Stimulated activated CD4-positive, alpha-beta T cell treated with anti-CD3 and anti-CD28 coated beads, Interleukin-1b, Interleukin-23, amount 100 ng/mL, for 48 hours (primary cell): ENCODE measurements at places on chromosomes 7 and 10.

- no peak for DNase-seq
These were observed 97.7 kb upstream of the RPA3 start for GRCh38 chr7:7816084-7816483.

GRCh38 chr7:33888166-33888565 is 17.2 kb upstream of the BMPER start:
- DNase-seq: no peak

DNA sequence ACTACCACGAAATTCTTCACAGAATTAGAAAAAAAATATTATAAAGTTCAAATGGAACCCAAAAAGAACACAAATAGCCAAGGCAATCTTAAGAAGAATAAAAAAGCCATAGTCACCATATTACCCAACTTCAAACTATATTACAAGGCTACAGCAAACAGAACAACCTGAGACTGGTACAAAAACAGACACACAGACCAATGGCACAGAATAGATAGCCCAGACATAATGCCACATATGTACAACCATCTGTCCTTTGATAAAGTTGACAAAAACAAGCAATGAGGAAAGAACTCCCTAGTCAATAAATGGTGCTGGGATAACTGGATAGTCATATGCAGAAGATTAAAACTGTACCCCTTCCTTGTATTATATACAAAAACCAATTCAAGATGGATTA is 808.5 kb upstream of the ZWINT start:
- no peak for DNase-seq

DNA sequence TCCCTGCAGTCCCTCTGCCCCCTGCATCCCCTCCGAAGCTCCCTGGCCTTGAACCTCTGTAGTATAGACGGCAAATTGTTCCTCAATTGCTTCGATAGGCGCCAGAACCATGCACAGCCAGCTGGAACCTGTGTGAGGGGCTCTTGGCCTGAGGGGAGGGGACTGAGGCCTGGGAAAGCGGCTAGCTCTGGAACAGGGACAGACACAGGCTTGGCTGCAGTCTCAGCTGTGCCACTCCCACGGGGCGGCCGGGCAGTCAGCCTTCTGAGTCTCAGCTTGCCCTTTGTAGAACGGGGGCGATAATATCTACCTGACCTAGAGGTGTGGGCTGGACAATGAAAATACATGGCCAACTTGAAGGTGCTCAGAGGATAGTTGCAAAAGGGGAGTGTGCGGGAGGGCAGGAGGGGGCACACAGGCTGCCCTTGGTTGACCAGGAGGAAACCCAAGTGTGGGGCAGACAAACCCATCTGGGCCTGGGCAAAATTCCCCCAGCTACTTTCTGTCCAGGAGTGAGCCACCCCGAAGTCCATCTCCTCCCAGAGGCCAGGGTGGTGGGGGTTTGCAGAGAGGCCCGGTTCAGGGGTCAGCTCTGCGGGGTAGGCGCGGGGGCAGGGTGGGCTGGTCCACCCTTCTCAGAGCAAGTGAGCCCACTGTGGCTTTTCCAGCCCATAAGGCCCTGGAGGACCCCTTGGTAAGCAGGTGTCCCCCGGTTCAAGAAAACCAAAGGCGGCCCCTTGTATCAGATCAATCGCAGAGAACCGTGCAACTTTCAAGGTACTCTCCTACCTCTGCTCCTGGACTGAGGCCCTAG is 4.6 kb downstream of the CRYGN start:
- no peak for DNase-seq

- DNase-seq: no peak
These were observed 4.6 kb upstream of the TMEM139 start for GRCh38 chr7:143280160-143280559.

DNA sequence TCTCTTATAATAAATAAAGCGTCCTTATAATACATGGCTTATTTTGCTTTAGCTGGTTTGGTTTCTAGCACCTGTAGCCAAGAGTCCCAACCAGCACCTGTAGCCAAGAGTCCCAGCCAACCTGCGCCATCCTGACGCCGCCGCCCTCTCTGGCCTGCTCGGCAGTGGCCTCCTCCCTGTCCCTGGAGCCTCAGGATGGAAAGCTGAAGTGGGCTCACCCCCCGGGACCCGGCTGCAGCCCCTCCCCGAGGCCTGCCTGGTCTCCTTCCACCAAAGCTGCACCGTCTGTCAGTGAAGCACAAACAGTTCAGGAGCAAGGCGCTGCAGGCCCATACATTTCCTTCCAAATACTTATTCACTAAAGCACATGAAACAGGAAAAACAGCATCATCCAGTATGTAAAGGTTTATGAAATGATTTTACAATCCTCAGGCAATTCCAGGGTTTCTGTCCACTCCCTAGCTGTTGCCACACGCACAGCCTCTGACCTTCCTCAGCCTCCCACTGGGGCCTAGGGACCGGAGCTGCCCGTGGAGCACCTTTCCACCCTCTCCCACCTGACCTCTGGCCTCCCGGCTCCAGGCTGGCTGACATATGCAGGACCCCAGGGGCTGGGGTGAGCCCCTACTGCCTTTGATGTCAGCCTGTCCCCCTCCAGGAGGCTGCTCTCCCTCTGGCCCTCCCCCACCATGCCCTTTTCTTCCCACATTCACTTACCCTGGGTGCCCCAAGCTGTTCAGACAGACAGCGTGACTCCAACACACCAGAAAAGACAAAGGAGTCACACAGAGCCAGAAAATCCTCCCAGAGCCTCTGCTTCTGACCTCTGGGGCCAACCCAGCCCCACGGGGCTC is 149.6 kb upstream of the PPP2R2D start:
- no peak for DNase-seq

- DNase-seq: no peak
These were observed 431.0 kb upstream of the MKI67 start for GRCh38 chr10:128557149-128557710.

DNA sequence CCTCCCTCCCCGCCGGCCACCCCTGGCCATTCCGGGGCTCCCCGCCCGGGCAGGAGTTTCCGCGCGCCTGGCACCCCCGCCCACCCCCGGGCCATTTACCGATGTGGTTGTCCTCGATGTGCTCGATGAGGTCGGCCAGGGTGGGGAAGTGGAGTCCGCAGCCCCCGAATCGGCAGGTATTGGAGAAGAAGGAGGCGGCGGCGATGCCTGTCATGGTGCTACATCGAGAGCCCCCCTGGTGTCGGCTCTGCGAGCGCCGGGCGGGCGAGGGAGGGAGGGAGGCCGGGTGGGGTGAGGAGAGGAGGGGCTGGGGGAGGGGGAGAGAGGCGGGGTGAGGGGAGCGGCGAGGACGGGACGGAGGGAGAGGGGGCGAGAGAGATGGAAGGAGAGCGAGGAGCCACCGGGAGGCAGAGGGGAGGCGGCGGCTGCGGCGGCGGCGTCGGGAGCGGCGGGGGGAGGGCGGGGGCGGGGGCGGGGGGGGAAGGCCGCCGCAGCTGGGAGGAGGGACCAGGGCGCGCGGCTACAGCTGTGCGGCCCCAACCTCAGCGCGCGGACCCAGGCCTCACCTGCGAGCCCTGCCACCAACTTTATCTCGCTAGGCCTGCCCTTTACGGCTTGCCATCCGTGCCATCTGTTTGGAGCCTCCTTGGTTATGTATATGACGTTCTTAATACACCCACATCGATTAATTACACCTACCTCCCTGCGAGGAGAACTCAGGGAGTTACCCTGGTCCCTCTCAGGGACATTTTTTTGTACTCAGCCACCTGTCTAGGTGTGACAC is at the start of gene JAZF1:
TSS of gene JAZF1 (minus strand) at position 432 of the 784 bp plus-strand sequence.
- DNase-seq: peak; percentile 30

- DNase-seq: no peak
These were observed 8.8 kb upstream of the GFRA1 start for GRCh38 chr10:116281775-116282174.

- no peak for DNase-seq
These were observed 17.1 kb upstream of the PTF1A start for GRCh38 chr10:23174977-23175512.

- DNase-seq: no peak
These were observed 86.7 kb downstream of the ZMIZ1 start for GRCh38 chr10:79155301-79156081.

GRCh38 chr7:18846765-18847215 is 270.6 kb downstream of the TWIST1 start:
- no peak for DNase-seq

- DNase-seq: no peak
These were observed 46.9 kb upstream of the MXI1 start for GRCh38 chr10:110160522-110160921.

- DNase-seq: no peak
These were observed 5.0 kb downstream of the TNS3 start for GRCh38 chr7:47576866-47577306.

DNA sequence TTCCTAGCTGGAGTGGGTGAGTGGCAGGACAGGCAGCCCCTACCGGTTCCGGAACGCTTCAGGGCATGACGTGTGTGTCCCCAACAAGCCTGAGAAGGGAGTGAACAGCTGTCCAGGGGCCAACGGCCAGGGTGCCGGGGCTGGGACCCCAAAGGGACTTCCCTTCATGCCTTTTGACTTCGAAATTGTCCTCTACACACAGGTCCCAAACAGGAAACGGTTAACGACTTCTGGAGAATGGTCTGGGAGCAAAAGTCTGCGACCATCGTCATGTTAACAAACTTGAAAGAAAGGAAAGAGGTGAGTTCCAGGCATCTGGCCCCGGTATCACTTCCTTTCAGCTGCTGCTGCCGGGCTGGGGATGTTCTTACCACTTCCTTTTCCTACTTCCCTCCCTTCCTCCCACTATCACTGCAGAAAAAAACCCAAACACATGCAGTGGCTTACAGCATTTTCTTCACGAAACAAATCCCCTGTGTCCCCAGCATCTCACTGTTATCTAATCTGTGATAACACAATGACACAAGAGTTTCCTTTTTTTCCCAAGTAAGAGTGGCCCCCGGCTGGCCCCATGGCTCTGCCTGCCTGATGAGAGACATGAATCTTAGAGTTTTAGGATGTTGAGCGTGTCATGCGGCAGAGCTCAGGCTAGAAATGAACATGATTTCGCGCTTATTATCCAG is 63.2 kb downstream of the MKI67 start:
- DNase-seq: peak; percentile 52

GRCh38 chr7:102469351-102469971 is 4.7 kb downstream of the LRWD1 start:
- DNase-seq: no peak

DNA sequence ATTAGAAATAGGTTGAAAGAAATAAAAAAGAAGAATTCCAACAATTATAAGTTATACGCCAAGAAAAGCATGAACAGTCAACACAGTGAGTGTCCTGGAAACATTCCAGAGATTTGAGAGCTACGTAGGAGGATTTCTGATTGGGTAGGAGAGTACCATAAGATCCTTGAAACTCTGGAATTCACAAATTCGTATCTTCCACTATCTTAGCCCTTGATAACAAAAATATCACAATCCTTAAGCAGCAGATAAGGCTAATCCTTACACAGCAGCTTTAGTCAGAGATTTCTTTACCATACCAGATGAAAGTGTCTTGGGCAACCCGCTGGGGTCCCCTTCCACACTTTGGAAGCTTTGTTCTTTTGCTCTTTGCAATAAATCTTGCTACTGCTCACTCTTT is 8.2 kb downstream of the TPK1 start:
- DNase-seq: no peak

DNA sequence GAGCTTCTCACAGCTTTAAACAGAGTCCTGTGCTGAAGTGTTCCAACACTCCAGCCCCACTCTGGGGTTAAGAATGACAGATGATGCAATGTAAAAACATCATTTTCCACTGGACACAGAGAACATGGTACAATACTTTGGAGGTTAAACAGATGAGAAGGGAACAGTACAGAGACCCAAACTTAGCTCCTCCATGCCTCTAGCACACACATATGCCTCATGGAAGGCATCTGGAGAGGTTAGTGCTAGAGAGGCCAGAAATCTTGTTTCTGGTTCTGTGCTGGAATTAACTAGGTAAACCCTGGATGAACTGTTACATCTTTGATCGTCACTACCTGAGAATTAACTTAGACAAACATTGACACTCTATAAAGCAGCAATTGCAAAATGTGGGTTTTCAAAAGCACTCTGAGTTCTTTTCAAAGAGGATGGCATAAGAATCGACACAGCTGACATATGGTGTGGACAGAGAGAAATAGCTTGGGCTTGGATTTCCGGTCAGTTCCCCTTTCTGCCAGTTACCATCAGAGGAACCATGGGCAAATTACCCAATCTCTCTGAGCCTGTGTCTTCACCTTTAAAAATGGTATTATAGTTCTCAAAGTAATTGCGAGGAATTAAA is 81.9 kb downstream of the KCNMA1 start:
- DNase-seq: no peak

- peak; percentile 6 for DNase-seq
These were observed 427.1 kb downstream of the GPAM start for GRCh38 chr10:111756217-111757061.

GRCh38 chr10:10796061-10796773 is 221.5 kb upstream of the CELF2 start:
- no peak for DNase-seq
